ENCODE measurements at places on chromosomes 11 and 22.

DNA sequence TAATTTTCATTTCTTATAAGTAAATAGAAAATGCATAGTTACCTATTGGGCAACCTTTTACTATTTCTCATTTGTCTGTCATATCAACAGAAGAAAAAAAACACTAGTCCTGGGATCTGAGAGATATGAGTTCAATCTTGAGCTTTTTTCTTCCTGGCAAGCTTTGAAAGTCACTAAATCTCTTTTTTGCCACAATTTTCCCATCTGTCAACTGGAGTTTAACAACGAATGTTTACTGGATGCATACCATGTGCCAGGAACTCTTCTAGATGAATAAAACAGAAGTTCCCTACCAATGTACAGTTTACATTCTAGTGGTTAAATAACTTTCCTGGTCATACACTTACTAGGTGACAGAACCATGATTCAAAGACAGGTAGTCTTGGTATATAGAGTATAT is 31.0 kb downstream of the FSHB start:
- DNase-seq, result no peak

DNA sequence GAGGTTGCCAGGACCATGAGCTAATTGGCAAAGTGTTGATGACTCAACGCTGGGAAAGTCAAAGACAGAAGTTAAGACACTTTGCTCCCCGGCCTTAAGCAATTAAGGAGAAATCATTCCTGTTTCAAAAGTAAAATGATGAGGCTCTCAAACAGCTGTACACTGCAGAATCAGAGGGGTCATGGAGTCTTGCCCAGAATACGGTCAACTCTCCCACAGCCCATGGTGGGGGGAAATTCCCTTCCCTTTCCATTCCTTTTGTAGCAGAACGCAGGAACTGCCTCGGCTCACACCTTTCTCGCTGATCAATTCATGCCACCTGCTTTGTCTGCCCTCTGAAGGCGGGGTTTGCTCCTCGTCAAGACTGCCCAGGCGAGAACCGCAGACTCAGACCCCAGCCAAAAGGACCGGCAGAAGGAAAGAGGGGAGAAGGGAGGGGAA is 52.8 kb downstream of the MN1 start:
- DNase-seq, result peak; percentile 19

GRCh38 chr11:8624698-8625097 is 30.7 kb upstream of the STK33 start:
- no peak for DNase-seq

DNA sequence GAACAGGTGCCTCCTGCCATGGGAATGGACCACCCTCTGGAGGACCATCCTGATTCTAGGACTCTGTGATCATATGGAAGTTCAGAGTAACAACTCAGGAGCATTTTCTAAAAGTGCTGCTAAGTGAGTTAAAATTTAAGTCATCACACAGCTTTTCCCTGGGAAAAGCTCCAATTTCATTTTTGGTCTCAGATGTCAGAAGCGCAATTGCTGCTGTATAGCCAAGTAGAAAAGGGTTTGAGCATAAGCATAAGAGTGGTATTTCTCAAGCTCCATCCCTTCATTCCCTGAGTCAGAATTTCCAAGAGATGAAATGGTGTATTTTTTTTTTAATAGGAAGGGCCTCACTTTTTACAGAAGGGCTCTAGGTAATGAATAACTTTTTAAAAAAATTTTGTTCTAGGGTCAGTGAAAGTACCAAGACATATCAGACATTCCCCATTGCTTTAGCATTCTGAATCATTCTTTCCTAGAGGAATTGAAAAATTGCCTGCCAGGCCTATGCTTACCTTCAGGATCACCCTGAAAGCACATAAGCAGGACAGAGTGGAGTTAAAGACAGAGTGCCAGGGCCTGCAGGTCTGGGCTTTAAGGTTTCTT is 564.5 kb upstream of the ISX start:
- DNase-seq, result no peak

All from NCI-H460 (cell line).